Neural crest cell (in vitro differentiated cells): ENCODE measurements at places on chromosomes 1 and 21. TPM values are rescaled to one million over a fixed set of nuclear protein-coding genes. Genes with fewer than 3 reads are reported as not detected.

- no peak for DNase-seq
Measured at GRCh38 chr1:86542631-86543030, 4.2 kb upstream of the CLCA4 start.

GRCh38 chr1:155199792-155200191, 7.9 kb downstream of the THBS3 start:
- DNase-seq: no peak

DNA sequence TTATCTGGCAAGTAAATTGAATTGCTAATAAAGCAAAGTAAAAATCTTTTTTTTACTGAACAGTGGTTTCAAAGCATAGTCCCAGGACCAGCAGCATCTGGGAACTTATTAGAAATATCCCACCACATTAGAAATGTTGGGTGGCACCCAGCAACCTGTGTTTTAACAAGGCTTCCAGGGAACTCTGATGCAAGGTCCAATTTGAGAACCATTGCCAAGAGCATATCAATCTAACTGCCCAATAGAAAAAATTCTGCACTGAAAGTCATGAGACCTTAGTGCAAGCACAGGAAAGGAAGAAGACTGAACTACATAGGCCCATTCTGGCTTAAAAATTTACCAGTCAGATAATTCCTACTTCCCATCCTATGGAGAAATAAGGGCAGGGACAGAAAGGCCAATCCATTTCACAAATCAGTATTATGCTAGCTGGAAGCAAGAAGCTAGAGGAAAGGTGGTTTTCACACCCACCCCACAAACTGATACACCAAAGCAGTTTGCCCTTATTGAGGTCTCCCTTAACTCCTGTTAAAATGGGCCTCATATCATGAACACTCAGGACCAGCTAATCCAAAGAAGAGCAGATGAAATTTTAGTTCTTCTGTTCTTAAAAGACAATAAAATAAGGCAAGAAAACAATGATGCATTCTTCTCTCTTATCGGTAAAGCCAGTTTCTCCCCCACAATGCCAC, 17.5 kb upstream of the C1orf105 start:
- no peak for DNase-seq

- DNase-seq: no peak
Measured at GRCh38 chr1:12552111-12552888, 65.7 kb downstream of the DHRS3 start.

- no peak for DNase-seq
Measured at GRCh38 chr1:206098242-206098919, 18.8 kb downstream of the AVPR1B start.

DNA sequence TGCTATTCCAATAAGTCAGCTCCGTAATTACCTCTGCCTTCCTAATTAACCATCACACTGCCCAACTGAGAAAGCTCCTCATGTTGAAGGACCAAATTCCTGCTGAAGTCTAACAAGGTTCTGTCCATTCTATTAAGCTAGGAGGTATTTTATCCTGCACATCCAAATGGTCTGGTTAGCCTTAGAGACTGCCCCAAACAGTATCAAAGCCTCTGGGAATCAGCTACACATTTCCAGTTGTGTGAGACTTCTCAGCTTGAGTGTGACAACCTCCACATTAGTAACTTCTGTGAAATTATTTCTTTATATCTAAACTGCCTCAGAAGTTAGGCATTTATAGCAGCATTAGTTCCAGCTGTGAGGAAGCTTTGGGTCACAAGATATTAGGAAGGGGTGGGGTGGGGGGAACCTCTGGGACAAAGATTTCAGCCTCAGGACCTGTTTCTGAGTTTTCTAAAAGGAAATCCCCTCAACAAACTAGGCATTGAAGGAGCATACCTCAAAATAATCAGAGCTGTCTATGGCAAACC, 150.5 kb upstream of the DUSP10 start:
- no peak for DNase-seq

DNA sequence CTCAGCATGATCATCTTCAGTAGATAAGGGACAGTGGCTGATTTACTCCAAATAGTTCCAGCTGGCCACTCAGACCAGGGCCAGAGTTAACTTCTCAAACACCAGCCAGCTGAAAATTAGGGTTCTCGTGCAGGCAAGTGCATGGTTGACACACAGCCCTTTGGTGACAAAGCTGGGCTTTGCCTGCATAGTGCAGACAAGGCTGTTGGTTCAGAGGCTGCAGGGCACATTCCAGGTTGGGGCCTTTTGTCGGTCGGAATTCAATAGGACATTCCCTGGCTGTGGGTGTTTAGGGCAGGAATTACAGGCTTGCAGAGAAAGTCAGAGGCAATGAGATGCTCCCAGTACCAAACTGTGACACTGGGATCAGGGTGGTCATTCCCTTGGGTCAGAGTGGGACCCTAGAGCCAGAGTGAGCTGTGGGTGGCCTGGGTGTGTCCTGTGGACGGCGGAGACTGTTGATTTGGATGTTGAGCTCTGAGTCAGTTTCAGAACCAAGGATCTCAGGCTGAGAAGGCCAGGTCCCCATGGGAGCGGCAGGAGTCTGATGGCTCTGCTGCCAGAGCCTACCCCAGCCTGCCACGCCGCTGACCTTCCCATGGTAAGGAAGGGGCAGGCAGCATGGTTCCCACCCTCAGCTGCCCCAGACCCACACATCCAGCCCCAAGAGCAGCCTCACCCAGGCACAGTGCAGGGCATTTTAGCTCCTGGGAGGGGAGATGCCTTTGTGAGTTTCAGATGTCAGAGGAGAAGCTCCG, 56.2 kb downstream of the STUM start:
- DNase-seq: no peak

DNA sequence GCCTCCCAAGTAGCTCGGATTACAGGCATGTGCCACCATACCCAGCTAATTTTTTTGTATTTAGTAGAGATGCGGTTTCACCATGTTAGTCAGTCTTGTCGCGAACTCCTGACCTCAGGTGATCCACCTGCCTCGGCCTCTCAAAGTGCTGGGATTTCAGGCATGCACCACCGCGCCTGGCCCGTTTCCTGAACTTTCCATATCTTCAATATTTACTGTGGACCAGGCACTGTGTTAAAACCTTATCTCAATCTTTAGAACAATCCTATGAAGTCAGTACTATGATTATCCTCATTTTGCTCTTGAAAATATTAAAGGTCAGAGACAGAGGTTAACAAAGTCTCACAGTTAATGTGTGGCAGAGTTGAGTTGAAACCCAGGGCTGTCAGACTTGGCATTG, 1.6 kb upstream of the ADCY10 start:
- DNase-seq: no peak

DNA sequence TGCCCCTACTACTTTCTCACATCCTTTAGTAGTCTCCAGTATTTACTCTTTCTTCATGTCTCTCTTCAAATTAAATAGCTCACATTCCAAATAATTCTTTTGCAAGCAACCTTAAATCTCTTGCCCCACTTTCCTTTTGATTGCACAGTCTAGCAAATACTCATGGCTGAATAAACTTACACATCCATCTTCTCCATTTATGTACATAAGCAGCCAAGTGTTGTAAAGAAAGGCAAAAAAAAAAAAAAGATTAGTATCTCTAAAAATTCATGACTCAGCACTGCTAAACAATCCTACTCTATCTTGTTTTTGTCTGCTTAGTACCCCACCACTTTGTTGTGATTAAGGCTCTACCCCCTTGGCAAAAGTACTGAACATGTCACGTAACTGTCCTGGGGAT, 42.6 kb downstream of the F13B start:
- no peak for DNase-seq

- no peak for DNase-seq
Measured at GRCh38 chr1:223711173-223711572, 1.2 kb upstream of the CAPN2 start.

- no peak for DNase-seq
Measured at GRCh38 chr1:10232163-10232562, 21.8 kb downstream of the KIF1B start.

Gene GADD45A
- 16.1 and 17.8 TPM in 2 replicates for total RNA-seq

DNA sequence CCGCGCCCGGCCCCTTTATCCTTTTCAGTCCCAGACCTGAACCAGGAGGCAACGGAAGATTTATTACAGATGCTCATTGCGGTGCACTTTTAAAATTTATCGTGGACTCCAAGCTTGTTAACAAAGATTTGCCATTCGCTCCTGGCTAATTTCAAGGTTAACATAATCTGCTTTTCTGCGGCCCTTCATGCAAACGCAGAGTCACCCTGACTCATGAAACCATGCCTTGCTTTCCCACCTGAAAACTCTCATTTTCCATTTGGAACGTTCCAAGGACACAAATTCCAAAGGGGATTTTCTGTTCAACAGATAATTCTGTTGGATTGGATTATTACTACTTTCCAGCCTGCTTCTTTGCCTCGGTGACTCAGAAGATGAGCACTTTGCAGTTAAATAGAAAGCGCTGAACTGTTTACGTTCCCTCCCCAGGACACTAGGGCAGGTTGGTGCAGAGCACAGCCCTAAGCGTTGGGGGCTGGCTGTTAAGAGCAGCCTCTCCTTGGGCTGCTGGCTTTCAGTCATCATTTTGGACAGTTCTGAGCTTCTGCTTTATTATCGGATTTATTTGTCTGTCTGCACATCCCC, 51.1 kb downstream of the CD247 start:
- no peak for DNase-seq

GRCh38 chr1:164755690-164756089, 196.7 kb downstream of the PBX1 start:
- DNase-seq: no peak

DNA sequence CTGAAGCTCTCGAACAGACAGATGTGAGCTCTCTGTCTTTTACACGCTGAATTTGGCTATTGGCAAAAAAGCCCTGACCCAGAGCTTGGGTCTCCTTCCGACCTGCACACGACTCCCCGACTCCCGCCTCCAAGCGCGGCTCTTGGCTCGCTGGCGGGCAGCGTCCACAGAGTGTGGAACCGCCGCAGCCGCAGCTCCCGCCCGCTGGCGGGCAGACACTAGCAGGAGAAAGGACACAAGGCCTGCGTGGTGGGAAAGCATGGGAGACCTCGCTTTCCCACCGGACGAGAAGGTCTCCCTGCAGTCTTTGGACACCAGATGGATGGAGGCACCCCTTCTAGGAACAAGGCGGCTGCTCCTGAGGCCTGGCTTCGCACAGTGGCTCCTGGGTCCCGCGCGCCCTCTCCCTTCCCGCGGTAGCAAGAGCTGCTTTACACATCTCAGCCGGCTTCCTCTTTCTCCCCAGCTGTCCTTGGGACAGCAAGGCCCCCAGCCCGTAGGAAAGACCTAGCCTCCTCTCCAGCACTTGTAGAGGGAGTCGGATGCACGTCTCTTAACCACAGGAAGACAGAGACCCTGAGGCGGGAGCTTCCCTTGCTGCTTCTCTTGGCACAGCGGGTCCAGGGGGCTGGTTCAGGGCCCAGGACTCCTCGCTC, 92.1 kb downstream of the PRKAB2 start:
- DNase-seq: no peak

Gene GPX7
- total RNA-seq: 30.6 and 31.1 TPM in 2 replicates

DNA sequence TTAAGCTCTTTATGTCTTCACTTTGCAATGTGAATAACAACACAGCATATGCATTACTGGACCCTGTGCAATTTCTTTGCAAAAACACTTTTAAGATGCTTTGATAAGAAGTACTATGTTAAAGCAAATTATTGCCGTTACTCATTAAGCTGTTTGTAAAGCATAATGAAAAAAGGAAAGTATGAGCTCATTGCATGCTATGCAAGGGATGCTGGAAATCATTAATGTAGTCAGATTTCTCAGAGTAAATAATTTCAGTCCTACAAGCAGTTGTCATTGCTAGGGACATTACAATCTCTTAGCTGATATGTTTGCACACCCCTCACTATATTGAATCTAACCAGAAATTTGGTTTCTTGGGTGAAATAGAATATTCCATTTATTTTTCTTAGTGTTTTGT, 982.5 kb upstream of the ADGRL2 start:
- DNase-seq: no peak

Gene TFF2
- not detected in 2 replicates for total RNA-seq
